ENCODE measurements at places on chromosomes 4 and X.

DNA sequence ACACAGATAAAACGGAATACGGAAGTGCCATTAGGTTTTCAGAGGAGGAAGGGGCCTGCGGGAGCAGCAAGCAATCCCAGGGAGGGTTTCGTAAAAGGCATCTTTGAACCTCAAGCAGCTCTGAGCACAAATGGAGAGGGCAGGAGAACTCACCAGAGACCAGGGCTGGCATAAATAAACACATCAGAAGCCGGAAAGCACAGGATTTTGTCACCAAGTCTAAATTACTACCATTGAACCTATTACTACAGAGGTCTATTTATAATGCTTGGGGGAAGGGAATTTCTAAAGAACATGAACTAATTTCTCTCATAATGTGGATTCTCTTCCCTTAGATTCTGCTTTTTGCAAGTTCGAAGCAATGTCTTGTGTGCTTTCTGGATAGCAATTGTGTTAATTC lies 39.6 kb upstream of the MBTPS2 start:
- DNase-seq = no peak

DNA sequence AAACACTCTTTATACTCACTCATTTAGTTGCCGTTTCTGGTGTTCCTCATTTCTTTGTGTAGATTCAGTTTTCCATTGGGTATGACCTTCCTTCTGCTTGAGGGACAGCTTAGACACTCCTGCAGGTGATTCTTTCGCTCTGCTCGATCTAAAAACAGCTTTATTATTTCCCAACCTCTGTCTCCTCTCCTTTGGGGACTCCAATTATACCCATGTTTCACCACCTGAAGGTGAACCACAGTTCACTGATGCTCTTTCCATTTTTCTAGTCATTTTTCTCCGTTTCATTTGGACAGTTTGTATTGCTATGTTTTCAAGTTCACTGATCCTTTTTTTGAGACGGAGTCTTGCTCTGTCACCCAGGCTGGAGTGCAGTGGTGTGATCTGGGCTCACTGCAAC lies 4.6 kb upstream of the FGFRL1 start:
- DNase-seq = no peak

DNA sequence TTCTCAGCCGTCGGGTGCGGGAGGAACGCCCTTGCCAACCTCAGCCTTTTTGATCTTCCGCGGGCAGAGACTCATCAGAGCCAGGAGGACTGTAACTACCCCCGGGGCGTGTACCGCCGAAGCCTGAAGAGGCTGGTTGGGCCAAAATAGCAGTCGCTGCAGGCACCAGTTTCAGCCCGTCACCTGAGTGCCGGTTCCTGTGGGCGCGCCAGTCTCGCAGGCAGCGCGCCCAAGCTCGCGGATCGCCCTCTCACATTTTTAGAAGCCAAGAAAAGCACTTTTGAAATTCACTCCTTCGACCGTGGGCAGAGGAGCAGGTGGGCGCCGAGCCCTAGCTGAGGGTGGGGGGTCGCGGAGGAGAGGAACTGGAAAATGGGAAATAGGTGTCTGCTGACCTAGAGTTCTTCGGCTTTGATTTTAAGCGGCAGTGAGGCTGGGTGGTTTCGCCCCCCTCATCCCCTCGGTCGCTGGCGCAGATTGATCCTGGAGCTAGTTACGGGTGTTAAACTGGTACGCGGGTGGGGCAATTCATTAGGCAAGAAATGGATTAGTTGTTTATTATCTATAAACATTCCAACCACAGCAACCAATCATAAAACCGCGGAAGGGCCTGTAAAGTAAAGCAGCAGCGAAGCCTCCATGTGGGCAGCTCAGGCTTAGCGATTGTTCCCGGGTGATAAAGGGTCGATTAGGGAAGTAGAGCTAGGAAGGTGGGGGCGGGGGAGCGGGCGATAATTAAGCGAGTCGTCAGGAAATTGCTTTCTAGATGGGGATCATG lies 69.2 kb downstream of the FBXO8 start:
- DNase-seq = no peak

- no peak for DNase-seq
These were observed 93.6 kb downstream of the HHIP start for GRCh38 chr4:144739511-144740033.

- no peak for DNase-seq
These were observed 1506.0 kb downstream of the PCDH7 start for GRCh38 chr4:32226204-32226603.

GRCh38 chr4:88097301-88097700 lies 61.1 kb downstream of the ABCG2 start:
- no peak for DNase-seq

DNA sequence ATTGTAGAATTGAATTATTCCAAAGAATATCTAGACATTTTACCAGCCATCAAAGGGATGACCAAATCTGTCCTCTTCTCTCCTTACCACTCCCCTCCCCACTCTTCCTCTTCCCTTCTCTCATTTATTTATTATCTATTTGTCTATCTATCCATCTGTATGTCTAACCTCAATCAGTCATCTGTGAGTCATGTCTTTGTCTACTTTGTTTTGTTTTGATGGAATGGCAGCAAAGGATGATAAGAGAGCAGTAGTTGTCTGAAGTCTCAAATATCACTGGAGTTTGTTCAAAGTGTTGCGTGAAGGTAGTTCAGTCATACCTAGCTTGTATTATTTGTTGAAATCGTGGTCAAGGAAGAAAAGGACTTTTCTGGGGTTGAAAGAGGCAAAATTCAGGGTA lies 34.7 kb upstream of the PGRMC2 start:
- DNase-seq = peak; percentile 38
